Inflammatory macrophage (primary cell): ENCODE measurements at places on chromosomes 4 and X.

DNA sequence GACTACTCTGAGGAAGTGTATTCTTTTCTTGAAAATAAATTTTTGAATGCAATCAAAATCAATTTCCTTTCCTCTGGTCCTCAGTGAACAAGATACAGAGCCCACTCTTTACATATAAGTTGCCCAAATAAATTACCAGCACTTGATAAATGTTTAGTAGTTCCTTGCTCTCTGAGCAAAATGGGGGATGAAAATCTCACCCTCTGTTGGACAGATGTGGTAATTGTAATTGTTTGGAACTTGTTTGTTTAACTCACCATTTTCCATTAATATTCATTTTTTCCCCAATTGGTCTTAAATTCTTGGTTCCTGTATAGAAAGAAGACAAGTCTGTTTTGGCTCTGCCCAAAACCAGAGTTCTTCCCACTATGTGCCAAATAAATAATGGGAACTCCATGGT is 146.3 kb downstream of the LDB2 start:
- DNase-seq, result no peak

DNA sequence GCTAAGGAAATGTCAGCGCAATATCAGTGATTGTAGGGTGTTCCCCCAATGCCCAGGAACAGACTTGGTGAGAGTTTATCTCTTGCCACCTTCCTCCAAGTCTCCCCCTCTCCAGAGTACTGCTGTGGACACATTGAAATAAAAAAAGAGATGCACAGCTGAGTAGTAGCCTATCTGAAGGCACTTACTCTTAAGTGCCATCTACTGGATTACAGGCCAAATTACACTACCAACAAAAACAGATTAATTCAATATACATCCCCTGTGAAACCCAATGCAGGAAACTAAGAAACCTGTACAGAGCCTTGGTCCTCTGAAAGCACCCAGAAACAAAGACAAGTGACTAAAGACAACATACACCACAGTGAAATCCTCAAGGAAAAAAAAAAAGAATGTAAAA is 460.3 kb downstream of the ZIC3 start:
- DNase-seq, result no peak

GRCh38 chr4:82818664-82819662 is 20.4 kb upstream of the SCD5 start:
- no peak for DNase-seq

- DNase-seq, result no peak
These were observed at the start of gene CLCN4 for GRCh38 chrX:10156199-10157031. TSS of gene CLCN4 (plus strand) at chrX:10156975. CDS start at chrX:10185033, 28,058 bp downstream.

GRCh38 chr4:158535130-158535614 is 13.5 kb downstream of the RXFP1 start:
- DNase-seq, result peak; percentile 75

- DNase-seq, result no peak
These were observed 172.4 kb upstream of the MAGEB16 start for GRCh38 chrX:35625714-35626113.

DNA sequence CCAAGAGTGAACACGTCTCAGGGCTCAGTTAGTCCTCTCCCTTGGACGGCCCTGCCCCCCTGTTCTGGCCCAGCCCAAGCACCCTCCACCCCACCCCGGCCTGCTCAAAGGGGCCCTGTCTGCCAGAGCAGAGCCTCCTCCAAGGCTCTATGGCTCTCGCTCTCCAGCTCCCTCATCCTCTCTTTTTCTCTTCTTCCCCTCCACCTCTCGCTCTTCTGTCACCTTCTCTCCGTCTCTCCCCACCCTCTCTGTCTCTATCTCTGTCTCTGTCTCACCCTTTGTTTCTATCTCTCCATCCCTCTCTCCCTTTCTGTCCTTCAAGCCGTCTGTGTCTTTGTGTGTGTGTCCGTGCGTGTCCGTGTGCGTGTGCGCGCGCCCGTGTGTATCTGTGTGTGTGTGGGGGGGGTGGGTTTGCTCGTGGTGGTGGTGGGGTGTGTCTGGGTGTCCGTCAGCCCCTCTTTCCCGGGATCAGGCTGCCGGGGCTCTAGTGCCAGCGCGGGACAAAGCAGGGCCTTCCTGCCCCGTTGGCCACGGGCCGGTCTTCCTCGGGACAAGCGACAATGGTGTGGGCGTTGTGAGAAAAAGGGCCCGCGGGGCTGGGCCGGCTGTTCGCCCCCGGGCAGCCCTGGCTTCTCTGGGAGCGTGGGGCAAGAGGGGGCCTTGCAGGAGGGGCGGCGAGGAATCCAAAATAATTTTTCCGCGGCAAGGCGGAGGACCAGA is 8.7 kb downstream of the FRG2 start:
- DNase-seq, result no peak

- DNase-seq, result no peak
These were observed 593 bp downstream of the NPY1R start for GRCh38 chr4:163331629-163332376.

DNA sequence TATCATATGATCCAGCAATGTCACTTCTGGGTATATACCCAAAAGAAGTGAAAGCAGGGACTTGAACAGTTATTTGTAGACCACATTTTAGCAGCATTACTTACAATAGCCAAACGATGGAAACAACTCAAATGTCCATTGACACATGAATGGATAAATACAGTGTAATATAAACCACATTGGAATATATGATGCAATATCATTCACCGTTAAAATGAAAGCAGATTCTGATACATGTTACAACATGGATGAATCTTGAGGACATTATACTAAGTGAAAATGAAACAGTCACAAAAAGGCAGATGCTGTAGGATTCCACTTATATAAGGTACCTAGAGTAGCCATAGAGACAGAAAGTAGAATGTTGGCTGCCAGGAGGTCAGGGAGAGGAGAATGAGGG is 130.5 kb upstream of the SMAD1 start:
- no peak for DNase-seq

DNA sequence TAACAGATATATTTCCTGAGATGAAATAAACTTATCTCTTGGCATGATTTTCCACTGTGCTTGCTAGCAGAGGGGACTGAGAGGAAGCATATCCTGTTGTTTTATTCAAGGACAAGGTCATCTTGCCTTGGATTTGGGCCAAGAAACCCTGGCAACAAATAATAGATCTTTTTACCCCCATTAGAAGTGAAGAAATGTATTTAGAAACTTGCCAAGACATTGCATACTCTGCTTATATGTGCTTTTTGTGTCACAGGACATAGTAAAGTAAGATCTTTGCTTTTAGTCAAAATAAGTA is 170.2 kb downstream of the RAPGEF2 start:
- DNase-seq, result no peak

GRCh38 chr4:140968371-140968770 is 164.9 kb downstream of the RNF150 start:
- DNase-seq, result no peak

GRCh38 chr4:156767911-156768415 is 203.6 kb downstream of the PDGFC start:
- no peak for DNase-seq

DNA sequence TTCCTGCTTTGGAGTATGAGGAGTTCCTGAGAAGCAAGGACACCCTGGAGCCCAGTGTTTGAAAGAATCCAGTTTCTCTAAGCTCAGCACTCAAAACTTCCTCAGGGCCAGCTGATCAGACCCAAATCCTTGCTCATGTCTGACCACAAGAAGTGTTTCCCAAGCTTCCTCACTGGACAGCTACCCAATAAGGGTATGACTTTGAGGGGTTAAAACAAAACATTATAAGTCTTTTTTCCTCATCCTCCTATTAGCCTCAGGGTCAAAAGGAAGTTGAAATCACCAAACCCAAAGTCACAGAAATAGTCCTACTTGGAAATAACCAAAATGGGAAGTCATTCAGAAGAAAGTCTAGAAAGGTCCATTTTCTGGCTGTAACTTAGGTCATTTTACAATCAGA is 13.7 kb downstream of the ZBTB33 start:
- DNase-seq, result peak; percentile 83

GRCh38 chr4:184942444-184943425 is 75.6 kb upstream of the HELT start:
- no peak for DNase-seq

DNA sequence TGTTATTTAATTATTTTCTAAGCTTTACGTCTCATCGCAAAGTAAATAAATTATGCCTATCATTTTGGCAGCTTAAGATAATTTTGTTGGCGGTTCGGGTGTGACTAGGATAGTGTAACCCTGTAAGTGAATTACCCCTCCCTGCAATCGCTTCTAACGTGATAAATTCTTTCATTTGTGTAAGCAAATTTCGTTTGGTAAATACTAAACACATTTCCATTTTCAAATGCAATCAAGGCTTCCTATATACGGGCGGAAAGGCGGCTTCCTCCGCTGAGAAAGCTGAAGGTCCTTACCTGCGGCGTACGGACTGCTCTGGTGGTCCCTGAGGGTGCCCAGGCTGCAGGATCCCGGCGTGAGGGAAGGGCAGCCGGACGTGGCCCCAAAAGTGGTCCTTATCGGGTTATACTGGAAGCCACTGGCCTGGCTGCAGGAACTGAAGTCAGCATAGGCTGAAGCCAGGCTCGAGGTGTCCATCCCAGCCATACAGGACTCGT is 403 bp downstream of the PHOX2B start:
- DNase-seq, result no peak

DNA sequence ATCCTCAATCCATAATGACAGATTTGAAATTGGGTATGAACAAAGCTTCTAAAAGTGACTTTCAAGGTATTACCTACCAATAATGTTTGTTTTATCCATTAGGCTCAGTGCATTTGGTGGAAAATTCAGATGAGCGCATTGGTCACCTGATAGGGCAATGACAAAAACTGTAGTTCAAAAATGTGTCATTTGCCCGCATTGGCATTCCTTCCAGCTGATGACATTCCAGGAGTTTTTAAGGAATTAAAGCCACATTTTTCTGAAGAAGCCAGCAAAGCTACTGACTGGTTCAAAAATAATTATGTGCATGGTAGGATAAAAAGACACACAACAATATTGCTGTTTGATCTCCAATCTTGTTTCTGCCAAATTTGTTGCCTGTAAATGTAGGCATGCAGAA is 473.4 kb upstream of the CPEB2 start:
- no peak for DNase-seq

DNA sequence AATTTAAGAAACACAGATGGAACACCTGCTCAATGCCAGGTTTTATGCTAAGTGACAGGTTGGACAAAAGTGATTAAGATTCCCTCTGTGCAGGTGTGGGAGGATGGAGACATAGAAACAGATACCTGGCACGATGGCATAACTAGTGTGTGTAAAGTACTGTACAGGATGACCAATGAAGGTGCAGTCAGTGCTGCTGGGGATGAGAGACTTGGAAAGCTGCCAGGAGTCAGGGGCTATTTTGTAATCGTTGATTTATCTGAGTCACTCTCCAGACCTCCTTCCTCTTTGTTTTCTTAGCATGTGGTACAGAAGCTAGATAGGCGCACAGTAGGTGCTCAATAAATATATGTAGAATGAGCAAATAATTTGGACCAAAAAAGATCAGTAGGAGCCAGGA is 58.2 kb downstream of the CWH43 start:
- no peak for DNase-seq

DNA sequence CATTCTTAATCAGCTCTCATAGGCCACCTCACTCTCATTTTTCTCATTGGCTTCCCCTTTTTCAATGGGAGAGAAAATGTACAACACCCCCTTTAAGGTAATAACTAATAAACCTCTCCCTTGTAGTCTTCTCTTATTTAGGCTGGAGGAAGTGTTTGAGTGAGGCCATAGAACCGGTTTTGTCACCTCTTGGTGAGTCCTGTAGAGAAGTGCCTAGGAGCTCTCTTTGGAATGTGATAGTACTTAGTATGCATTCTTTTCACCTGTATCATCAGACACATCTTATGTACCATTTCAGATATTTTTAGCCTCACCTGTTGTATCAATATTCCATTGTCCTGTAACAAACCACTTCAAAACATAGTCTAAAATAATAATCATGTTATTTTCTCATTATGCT is 3.5 kb upstream of the TAB3 start:
- no peak for DNase-seq

GRCh38 chrX:149837639-149838038 is 43.3 kb upstream of the MAGEA8 start:
- no peak for DNase-seq

DNA sequence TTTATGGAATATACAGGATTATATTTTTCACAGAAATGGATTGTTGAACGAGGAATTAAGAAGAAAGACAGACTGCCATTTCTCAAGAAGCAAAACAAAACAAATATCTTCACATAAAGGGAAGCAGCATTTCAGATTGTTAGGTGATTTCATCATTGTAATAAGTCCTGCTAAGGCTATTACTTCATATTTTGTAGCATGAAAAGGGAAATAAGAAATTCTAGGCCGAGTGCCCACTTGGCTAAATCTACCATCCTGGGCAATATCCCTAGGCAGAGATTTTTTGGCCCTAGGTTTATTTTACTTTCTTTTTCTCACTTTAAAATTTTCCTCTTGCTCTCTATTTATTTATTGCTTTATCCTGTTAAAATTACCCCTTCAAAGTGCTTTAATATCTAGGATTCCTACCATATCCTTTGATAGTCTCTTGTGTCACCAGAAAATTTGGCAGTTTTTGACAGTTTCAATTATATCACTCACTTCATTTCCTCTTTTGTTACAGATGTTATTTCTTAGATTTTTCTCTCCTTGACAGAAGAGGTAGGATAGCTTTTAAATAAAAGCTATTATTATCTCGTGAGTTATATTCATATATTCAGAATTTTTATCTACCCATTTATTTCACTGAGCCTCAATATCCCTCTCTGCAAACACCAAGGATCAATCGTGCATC is 142.3 kb downstream of the PDGFC start:
- peak; percentile 91 for DNase-seq

- no peak for DNase-seq
These were observed 151.3 kb upstream of the JADE1 start for GRCh38 chr4:128658214-128658631.

- DNase-seq, result no peak
These were observed 211.5 kb downstream of the KDR start for GRCh38 chr4:54913751-54914526.

DNA sequence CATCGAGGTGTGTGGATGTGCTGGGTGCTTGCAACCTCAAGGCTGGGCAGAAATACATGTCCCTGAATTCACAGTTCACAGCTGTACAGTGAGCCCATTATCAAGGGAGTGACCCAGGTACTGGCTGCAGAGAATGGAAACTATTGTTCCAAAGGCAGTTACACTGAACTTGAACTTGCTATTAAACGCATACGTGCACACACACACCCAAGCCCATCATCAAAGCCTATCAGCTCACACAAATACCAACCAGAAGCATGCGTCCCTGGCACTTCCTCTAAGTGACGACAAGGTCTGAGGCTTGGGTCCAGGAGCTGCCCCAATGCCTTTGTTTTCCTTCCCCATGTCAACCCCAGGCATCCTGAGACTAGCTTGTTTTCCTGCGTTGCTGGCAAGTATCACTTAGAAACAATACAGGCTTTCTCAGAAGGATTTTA is 88.6 kb downstream of the IRF2 start:
- DNase-seq, result no peak

DNA sequence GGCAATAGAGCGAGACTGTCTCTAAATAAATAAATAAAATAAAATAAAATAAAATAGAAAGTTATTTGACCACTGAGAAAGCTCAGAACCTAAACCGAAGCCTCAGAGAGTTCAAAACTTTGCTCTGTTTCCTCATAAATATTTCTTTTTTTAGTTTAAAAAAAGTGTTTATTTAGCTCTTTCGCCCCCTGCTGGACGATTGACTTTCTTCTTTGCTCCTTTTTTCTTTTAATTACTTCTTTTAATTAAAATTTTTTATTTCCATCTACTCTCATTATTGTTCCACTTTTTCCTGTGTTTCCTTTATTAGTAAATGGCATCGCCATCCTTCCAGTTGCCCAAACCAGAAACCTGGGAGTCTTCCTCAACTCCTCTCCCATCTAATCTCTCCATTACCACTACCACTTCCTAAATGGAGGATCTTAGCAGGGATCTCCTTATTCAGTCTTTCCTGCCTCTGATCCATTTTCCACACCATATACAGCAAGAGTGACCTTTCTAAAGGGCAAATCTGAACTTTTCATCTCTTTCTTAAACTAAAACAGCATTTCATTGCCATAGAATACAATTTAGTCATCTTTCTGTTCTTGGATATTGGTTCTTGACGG is 728 bp upstream of the IL13RA2 start:
- no peak for DNase-seq
